ENCODE measurements at places on chromosomes 2 and 18. TPM values are rescaled to one million over a fixed set of nuclear protein-coding genes. Genes with fewer than 3 reads are reported as not detected.

The PJVK gene
- 2.0 TPM for total RNA-seq

The COL4A3 gene
- total RNA-seq = 4.5 TPM

The ALPP gene
- not detected for total RNA-seq

- no peak for DNase-seq
These were observed 9.1 kb downstream of the NEURL3 start for GRCh38 chr2:96495982-96496629.

DNA sequence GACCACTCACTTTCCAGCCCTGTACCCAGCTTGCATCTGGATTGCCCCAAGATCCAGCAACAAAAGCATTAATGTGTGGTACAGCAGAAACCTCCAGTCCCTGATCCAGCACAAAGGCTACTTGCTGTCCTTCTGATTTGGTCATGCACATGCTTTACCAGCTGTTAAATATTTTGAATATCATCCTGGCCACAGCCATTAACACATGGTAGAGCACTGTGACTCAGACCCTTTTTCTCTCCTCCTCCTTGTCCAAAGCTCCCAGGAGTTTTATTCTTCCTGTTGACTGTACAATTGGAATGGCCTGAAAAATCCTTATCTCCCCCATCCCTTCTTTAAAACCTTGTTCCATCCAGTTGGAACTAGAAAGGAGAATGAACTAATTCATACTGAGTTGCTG, 419.7 kb upstream of the TNP1 start:
- peak; percentile 18 for DNase-seq

- no peak for DNase-seq
These were observed 1.5 kb downstream of the EFR3B start for GRCh38 chr2:25043241-25043867.

DNA sequence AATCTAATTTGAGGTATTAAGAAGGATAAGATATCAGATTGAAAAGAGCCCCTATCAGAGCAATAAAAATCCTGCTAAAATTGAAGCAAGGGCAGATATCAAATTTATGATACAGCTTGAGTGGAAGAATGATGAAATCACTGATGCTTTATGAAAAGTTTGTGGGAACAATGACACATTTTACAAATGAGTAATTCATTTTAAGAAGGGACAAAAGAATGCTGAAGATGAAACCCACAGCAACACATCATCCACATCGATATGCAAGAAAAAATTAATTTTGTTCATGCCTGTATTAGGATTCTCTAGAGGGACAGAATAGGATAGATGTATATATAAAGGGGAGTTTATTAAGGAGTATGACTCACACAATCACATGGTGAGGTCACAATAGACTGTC, 355.6 kb upstream of the GYPC start:
- no peak for DNase-seq

DNA sequence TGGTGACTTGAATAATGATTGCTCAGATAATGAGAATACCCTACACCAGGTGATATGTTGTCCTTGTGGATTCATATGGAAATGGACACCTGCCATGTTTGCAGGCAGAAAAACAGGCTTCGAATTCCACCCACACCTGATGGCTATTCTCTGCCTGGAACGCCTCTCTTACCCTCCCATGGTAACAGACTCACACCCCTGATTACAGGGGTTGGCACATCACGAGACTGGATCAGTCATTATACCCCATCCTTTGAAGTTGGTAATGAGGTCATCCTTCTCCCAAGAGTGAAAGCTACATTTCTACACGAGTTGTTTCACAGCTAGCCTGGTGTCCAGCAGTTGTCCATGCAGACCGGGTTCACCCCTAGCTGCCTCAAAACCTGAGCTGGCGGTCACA, 71.4 kb upstream of the MBOAT2 start:
- DNase-seq = no peak
